AG09319 (cell line): ENCODE measurements at places on chromosomes 7 and 10.

DNA sequence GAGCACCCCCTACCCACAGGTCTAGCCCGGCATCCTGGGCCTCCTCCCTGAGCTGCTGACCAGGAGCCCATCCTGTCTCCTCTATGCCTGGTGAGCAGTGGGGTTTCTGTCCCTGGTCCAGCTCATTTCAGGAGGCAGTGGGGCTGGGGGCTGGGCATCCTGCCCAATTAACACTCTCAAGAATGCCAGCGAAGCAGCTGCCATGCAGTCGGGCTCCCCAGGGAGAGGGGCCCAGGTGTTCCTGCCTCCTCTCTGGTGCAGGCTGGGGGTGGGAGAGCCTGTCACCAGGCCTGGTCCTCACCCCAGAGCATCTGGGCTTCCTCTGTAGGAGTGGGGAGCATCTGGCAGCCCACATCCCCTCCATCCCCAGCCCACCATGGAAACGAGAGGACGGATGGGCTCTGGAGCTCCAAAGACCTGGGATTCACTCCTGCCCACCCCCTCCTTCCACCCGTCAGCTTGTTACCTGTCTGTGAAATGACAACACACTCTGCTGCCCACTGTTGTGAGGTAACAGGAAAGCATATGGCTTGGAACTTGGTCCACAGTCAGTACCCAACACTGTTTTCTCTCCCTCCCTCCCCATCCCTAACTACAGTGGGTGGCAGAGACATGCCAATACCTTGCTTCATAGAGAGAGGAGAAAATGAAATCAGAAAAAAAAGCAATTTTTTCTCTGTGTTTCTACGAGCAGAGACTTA lies 69.1 kb downstream of the SLIT1 start:
- DNase-seq: no peak

GRCh38 chr10:3763852-3764625 lies 21.0 kb downstream of the KLF6 start:
- DNase-seq: no peak

- no peak for DNase-seq
Measured at GRCh38 chr7:142908290-142908689, 22.7 kb upstream of the TRPV6 start.

DNA sequence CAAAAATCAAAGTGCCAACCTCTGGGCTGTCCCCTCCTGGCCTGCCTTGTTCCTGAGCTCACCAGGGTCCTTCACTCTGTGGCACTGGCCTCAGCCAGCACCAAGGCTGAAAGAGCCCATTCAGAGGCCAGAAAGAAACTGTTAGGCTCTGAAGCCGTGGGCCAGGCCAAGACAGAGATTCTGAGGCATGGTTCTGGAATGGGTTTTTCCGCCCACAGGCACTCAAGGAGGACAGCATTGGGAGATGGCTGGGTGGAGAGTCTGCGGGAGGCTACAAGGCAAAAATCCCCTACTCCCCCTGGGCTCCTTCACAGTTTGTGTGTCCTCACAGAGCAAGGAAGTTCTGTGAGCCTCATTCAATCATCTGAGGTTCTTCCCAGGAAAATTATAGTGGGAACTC lies 31.7 kb downstream of the GRIFIN start:
- peak; percentile 31 for DNase-seq

DNA sequence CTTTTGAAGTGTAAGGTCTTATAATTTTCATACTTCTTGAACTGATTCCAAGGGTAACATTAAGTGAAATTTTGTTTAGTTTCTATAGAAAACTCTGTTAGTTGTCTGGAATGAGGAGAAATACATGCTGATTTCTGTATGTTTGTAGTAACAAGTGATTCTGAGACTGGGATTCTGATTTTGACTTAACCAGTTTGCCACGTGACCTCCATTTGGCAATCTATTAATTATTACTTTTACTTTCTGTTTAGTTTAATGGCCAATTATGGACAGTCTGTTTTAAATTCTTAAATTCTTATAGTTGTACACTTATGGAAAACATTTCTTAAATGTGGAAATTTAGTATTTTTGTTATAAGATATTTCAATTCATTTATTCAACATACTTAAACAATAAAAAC lies 163.1 kb downstream of the ADK start:
- DNase-seq: no peak

DNA sequence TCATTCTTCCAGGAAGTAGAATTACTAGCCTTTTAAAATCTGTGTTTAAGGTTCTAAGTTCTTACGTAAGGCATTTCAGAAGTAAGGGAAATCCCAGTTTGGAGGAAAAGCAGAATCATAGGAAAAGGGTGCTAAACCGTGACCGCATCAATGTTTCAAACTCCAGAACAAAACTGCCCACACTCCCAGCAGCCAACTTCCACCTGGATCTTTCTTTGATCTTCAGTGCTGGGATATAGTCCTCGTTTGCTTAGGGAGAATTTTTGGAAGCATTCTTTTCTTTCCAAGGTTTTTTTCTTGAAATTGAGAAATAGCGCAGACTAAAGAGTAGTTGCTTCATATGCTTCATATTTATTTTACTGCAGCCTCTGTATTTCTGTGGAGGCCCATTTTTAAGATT lies 8.9 kb downstream of the PROSER2 start:
- DNase-seq: no peak

- DNase-seq: no peak
Measured at GRCh38 chr7:151616443-151617213, 96.9 kb upstream of the RHEB start.
